Prostate gland (tissue), 2 donors: ENCODE measurements at places on chromosomes 16 and 17.
A peak's percentile ranks its signal among the peaks of the same experiment; 100 is the strongest.

GRCh38 chr17:38705803-38706504 lies 881 bp downstream of the MLLT6 start:
- DNase-seq = peak; percentile 49

- DNase-seq = no peak
These were observed 14.1 kb downstream of the UTS2R start for GRCh38 chr17:82385559-82386254.

GRCh38 chr16:83917152-83918120 lies 18.5 kb downstream of the MLYCD start:
- no peak for DNase-seq

- DNase-seq = peak; percentile 79
These were observed 1.4 kb downstream of the PHF23 start for GRCh38 chr17:7237761-7238419.

- no peak for DNase-seq
These were observed 21.6 kb downstream of the SPOP start for GRCh38 chr17:49656247-49656646.

DNA sequence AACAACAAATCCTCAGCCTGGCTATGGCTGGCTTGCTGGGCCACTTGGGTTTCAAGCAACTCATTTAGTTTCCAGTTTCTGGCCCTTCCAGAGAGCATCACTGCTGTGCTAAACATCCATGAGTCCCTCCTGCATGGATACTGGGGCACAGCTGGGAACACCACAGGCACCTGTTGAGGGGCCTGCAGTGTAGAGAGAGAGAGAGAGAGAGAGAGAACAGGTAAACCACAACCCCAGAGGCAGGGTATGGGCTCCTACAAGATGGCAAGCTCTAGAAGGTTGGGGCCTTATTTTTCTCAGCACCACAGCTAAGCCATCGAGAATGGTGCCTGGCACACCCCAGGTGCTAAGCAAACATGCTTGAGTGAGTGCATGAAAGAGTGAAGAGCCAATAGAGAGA lies 120.3 kb downstream of the RBFOX3 start:
- no peak for DNase-seq

DNA sequence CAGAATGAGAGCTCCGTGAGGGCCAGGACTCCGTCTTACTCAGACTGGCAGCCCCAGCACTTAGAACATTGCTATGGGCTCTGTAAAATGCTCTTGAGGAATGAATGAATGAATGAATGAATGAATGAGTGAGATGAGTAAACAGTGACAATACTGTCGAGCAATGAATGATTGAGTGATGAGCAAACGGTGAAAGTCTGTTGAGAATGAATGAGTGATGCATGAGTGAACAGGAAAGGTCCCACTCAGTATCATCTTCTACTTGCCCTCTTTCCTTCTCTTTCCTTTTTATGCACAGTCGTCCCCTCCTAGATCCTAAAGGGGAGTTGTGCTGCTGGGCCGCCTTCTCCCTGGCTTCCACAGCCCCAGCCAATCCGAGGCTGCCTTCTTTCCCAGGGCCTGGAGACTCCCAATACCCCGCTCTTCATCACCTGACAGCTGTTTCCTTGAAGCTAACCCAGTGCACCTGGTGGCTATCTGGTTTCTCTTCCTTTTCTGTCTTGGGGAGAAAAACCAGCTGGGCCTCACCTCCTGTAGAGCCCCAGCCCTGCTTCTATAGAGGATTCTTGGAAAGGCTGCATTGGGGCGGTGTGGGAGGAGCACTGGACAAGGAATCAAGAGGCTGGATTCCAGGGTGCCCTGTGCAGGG lies 32.7 kb upstream of the CACNG1 start:
- DNase-seq = no peak
